Anterior cingulate cortex (tissue), 58 donors: ENCODE measurements at places on chromosomes 5 and 9.

DNA sequence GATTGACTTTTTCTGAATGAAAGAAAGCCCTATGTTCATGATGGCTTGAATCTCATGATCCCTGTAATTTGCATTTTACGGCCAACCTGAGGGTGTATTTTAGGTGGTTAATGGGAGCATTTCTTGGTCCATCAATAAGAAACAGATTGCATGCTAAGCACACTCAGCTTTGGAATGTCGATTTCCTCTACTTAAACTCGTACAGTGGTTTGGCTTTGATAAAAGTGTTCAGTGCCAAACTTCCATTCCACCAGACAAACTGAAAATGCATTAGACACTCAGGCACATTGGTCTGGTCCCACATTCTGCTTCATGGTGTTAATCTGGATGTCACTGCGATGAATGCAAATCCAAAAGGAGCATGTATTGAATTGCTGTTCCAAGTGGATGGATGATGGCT lies 77.0 kb downstream of the VCAN start:
- DNase-seq: no peak

DNA sequence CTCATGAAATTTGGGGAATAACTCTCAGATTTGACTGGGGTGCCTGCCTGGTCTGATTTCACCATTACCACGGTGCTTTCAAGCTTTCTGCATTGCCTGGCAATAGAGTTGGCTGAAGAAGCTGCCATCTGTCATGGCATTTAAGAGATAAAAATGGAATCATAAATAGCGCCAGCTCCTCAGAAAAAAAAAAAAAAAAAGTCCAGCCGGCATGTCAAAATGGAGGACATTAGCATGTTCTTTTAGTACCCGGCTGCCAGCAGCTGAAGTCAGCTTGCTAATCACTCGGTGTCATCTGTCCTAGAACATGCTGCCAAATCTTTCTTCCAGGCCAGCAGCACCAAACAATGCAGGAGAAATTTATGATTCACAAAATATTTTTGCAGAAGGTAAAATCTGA lies 57.7 kb upstream of the CER1 start:
- peak; percentile 4 for DNase-seq

DNA sequence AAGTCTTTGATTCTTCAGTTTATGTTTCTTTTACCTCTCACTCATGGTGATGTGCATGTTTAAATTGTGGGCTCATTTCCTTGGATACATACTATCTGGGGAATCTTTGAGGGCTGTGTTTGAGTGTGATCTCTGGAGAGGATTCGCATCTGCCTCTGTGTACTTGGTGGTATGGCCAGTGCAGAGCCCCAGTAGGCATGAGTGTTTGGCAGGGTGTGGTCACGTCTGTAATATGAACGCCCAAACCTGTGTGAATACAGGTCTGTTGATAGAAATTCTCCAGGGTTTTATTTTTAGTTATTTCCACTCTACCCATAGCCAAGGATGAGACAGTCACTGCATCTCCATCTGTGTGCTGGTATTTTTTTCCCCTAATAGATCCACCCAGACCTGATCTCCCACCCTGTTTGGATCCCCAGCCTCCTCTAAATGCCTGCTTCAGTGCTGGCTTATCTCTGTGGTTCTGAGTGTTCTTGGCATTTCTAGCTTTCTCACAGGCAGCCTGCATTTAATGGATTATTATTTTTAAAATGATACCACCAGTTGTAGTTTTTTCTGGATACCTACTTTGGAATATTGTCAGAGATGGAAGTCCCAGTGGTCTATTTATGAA lies 37.5 kb downstream of the TJP2 start:
- DNase-seq: no peak

GRCh38 chr9:35826071-35826701 lies 2.3 kb downstream of the FAM221B start:
- peak; percentile 39 for DNase-seq

DNA sequence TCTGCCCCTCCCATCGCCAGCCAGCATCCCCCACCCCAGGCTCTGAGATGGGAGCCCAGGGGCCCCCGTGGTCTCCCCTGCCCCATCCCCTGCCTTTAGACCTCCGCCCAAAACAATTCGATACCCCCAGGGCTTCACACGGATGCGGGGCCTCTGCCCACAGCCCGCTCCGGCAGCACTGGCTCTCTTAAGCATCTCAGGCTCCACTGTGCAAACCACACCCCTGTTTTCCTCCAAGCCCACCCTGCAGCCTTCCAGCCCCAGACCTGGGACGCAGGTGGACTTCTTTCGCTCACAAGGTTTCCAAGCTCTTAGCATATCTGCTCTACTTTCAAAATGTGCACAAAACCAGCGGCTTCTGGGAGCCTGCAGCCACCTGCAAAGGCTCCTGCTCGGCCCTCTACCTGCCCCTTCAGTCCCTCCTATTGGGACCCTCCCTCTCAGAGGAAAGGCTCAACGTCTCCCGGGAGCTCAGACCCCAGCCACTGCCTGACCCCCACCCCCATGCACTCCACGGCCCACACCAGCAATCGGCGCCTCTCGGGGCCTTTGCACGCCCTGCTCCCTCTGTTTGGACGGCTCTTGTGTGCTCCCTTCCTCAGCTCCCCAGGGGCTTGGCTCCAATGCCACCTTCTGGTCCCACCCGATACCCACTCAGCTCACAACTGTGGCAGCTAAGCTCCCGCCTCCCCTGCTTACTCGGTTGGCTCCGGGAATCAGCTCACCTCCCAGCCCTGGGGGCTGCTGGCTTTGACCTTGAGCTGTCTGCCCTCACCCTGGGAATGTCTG lies 918 bp upstream of the SLC9A3 start:
- no peak for DNase-seq

DNA sequence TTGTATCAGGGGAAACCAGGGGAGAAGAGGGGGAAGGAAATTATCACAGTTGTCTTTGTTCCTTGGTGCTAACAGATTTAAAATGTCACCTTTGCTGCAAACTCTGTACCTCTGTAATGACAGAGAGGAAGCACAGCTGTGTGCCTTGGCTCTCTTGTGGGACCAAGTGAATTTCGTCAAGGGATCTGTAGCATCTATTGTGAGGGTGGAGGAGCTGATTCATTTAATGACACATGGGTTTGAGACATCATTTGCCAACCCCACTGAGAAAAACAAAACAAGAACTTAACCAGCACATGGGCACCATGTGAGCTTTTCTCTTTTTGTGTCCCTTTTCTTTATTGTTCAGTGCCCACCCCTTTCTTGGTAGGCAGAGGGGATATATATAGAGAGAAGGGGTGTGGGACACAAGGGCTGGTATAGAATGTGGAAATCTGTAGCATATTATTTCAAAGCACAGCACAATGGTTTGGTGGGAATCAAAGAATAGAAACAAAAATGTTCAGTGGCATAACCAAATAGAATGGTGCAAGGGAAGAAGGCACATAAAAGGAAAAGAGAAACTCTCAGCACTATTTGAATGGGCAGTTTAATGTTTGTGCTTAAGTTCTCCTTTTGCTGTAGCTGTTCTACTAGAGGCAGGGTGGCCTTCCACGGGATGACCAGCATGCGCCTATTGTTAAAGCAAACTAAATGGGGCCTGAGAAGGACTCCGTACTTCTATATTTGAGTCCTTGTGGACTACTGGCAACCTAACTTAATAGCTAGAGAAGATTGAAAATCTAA lies 63.3 kb downstream of the LIX1 start:
- DNase-seq: no peak

GRCh38 chr9:131719262-131719908 lies 20.5 kb downstream of the RAPGEF1 start:
- DNase-seq: no peak

- DNase-seq: no peak
Observed at GRCh38 chr5:31415009-31415923, 116.6 kb downstream of the DROSHA start.

GRCh38 chr5:72074251-72074650 lies 33.0 kb upstream of the MAP1B start:
- DNase-seq: no peak

GRCh38 chr5:36452424-36453006 lies 150.8 kb upstream of the RANBP3L start:
- DNase-seq: no peak

DNA sequence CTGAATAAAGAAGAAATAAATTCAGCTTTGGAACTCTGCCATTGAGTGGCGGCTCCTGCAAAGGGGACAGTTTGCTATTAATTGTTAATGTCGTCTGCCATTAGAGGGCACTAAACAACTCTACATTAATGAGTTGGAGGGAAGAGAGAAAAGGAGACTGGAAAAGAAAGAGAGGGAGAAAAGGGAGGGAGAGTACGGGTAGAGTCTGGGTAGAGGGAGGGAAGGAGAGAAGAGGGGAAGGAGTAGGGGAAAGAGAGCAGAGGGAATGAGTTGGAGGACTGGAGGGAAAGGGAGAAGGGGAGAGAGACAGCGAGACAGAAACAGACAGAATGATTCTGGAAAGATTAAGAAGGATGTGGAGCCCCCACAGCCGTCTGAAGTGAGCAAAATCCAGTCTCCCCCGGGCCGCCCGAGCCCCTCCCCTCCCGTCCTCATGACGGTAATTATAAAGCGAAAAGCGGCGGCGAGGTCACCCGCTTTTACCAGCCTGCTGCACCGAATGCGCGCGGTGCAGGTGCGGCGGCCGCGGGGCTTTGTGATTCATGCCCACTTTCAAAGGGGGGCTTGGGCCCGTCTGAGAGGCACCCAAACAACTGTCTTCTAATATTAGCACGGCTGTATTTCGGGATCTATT lies 1.9 kb upstream of the FST start:
- no peak for DNase-seq

DNA sequence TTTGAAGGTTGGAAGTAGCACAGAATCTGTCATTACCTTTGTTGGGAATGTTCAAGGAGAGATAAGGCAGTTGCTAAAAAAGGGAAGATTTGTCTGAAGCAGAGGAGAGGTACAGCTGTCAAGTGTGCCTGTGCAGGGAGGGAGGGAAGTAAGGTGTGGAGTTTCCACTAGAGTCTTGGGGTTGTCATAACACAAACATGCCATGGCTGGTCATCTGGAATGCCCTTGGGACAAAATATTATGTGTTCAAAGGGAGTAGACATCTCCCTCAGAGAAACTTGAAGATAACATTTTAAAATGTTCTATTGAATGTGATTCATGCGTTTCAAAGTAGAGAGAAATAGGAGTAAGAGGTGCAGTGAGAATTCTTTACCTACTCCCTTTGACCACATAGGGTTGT lies 95.0 kb downstream of the MUSK start:
- no peak for DNase-seq

- no peak for DNase-seq
Observed at GRCh38 chr5:50856401-50857119, 190.1 kb downstream of the PARP8 start.

- no peak for DNase-seq
Observed at GRCh38 chr9:3906437-3907213, 380.8 kb upstream of the RFX3 start.

DNA sequence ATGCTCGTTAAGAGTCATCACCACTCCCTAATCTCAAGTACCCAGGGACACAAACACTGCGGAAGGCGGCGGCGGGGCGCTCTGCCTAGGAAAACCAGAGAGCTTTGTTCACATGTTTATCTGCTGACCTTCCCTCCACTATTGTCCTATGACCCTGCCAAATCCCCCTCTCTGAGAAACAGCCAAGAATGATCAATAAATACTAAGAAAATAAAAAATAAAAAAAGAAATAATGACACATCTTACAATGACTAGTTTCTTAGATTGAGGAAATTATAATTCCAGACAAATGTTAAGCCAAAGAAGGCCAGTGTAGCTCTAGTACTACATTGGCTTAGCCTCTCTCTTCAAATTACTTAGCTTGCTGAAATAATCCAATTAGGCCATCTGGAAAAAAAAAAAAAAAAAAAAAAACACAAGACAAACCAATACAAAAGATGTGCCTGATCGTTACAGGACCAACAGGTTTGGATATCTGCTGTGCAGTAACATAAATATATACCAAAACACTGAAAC lies 58.0 kb downstream of the ANXA2R start:
- no peak for DNase-seq

DNA sequence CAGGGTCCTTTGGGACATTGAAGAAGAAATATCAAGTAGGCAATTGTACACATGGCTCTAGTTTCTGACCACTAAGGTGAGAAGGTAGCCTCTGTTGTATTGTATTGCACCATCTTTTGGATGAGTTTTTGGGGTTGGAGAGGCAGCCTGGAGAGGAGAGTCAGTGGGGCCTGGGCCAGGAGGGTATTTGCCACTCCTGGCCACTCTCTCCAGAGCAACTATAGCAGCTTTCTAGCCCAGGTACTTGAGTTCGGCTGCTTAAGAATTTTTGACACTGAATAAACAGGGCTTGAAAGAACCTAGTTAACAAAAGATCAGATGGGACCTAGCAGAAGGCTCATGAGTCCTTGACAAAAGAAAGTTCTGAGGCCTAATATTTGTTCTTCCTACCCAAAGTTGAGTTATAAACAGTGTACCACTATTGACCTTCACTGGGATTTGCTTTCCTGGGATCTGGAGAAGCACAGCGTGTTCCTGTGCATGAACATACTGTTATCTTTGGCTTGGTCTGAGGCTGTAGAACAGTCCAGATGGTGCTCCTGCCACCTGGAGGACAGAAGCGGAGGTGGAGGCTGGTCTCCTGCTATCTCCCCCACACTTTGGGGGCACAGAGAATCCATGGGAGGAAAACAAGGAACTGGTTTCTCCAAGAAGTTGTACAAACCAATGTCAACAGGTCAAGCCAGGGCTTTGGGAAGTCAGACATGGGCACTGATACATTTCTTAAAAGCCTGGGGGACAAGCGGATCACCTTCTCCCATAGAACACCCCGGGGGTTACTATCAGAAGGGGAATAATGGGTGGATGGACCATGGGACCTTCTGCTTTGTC lies 110.4 kb upstream of the LIFR start:
- DNase-seq: no peak

DNA sequence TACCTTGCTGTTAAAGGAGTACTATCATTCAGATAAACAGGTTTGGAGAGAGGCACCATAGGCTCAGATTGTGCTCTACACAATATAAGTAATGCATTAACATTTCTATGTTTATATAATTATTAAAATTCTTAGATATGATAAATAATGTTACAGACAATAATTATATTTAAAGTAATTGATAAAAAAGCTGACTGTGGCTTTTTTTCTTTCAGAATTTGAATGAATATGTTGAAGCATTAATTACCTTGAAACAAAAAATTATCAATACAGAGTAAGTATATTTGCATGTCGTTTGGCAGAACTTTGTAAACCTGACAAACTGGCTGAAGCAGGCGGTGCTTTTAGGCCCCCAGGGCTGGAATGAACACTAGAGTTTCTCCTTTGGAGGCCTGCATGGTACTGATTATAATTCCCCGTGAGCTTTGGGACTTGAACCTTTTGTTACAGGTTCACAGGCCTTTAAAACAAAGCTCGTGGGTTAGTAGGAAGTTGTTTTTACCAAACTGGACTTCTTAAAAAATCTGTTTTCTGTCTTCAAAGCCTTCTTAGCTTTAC lies 13.8 kb downstream of the ICE1 start:
- DNase-seq: no peak
